ENCODE measurements at places on chromosomes 5 and 9.
A peak's percentile ranks its signal among the peaks of the same experiment; 100 is the strongest.

DNA sequence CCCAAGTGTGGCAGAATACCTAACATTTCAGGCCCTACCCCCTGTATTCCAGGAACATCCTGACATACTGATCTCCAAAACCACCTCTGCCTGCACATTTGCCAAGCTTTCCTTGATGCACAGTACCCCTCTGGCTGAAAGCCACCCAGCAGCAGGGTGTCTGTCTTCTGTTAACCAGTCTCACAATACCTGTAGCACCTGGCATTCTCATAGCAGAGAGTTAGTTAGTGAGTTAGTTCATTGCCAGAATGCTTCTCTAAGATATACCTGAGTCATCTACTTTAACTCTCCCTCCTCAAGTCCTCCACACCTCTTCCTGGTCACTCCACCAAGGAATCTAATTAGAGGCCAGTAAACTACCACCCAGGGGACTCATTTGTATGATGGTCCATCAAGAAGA, 46.1 kb upstream of the IL7R start:
- no peak for DNase-seq

DNA sequence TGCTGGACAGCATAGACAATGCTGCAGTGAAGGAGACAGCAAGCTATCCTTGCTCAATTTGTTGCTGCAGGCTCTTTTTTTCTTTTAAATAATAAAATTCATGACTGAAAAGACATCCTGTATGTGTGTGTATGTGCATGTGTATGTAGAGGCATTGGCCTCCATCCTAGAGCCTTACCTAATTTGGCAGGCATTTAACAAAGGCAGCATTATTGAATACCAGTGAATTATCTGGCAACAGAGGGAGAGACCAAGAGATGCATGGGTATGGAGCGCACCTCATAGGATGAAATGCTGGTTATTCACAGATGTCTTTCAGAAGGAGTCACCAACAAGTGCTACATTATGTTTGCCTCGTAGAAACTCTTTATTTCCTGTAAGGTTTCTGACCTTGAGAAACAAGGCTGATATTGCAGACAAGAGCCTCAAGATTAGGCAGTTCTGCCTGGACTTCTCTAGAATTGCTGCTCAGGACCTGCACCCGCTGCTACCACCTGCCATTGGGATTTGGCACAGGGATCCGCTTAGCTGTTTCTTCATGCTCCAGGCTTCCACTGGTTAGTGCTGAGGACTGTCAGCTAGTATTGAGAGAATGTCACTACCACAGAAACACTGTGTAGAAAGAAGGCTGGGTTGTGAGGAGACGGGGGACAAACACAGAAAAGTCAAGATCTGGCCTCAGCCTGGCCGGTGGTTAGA, 247.7 kb upstream of the RFX3 start:
- no peak for DNase-seq

GRCh38 chr9:36566813-36567221, 5.9 kb upstream of the MELK start:
- peak; percentile 53 for DNase-seq

- no peak for DNase-seq
Observed at GRCh38 chr5:33153831-33154230, 286.9 kb upstream of the TARS1 start.

GRCh38 chr5:38329132-38329715, 70.9 kb downstream of the EGFLAM start:
- DNase-seq: peak; percentile 6

GRCh38 chr5:577800-578199, 34.3 kb upstream of the CEP72 start:
- DNase-seq: no peak

GRCh38 chr9:70444904-70445303, 30.4 kb upstream of the KLF9 start:
- DNase-seq: no peak

DNA sequence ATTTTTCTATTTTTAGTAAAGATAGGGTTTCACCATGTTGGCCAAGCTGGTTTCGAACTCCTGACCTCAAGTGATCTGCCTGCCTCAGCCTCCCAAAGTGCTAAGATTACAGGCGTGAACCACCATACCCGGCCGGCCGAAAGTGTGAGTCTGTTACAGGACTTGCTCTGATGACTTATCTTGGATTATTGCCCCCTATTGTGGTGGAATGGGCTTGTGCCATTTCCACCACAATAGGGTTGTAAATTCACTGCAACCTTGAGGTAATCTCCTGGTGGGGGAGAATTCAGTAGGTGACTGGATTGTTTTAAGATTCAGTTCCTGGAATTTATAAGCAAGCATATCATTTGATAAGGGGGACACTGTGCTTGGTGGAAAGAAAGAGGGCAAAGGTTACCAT, 15.0 kb upstream of the HMGCR start:
- DNase-seq: no peak

- no peak for DNase-seq
Observed at GRCh38 chr5:143204474-143205246, 198.8 kb downstream of the NR3C1 start.

DNA sequence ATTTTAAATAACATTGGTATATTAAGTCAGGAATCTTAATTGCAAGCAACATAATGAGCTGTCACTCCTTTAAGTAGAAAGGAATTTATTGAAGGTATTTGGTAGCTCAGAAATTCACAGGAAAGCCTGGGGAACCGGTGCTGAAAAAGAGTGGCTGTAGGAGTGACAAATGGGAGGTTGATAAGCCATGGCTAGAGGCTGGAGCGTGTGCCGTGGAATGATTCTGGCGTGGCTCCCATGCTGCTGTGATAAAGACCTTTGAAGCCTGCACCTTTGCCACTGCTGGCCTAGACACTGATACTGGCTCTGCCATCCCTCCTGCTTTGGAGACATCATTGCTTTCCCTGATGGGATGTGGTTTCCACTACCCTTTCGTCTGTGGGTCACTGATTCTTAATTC, 65.7 kb upstream of the ATG10 start:
- no peak for DNase-seq

- peak; percentile 87 for DNase-seq
Observed at GRCh38 chr9:135499326-135500070, 984 bp upstream of the MRPS2 start.

DNA sequence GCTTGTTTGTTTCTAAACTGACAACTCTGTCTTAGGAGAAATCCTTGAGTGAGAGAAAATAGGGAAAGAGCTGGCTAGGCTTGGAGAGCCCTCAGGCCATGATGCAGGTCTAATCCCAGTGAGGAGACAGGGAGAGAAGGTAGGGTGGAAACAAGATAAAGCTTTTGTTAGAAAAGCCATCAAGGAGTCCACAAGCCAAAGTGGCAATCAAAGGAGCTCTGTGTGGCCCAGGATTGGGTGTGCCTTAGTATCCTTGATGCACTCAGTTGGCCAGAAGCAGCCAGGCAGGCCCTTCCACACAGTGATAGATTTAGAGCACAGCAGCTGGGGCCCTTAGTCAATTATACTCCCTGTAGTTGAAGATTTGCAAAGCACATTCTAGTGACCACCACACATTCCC, 73.9 kb downstream of the ALDH7A1 start:
- DNase-seq: no peak

- no peak for DNase-seq
Observed at GRCh38 chr9:109721001-109721400, 59.0 kb upstream of the PALM2AKAP2 start.

DNA sequence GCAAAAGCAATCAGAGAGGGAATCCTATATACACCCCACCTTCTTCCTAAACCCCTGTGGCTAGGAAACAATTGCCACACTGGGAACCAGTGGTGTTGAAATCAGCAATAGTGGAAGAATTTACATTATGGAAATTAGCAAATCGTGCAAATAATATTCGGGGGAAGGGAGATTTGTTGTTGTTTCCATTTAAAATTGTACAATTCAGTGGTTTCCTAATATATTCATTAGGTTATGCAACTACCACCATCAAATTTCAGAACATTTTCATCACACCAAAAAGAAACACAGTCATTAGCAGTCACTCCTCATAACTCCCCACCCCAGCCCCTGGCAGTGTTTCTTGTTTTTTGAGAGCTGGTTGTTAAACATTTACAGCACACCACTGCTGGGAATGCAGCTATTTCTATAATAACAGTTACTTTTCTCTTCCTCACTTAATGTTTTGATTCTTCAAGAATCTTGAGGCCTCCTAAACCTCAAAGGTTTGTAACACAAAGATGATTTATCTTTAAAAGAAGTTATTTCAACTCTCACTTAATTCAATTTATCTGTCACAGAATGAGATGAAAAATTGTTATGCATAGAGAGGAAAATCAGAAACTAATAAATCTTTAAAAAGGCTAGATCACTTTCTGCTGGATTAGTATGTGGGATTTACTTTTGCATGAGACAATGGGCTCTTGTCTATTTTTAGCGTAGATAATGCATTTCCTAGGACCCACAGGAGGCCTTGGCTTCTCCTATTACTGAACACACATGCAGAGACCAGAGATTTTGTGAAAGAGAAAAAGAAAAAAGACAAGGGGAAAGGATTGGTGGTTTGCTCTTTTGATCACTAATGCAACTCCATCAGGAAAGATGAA, 91.8 kb upstream of the DAPK1 start:
- DNase-seq: no peak

DNA sequence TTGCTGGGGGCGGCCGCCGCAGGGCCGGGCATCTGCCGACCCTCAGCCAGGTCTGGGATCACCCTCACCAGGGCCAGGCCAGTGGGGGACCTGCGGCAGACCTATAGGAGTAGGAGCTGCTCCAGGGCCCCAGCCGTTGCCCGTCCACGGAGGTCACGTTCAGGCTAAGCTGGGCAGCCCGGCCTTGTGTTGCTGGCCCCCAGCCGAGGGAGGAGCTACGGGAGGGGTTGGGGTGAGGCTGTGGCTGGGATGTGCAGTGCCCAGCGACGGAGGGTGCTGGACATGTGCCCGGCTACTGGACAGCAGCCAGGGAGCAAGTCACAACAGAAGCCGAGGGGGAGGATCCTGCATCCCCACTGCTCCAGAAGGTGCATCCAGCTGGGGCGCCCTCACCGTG, 39.6 kb upstream of the SLC6A19 start:
- DNase-seq: peak; percentile 63

DNA sequence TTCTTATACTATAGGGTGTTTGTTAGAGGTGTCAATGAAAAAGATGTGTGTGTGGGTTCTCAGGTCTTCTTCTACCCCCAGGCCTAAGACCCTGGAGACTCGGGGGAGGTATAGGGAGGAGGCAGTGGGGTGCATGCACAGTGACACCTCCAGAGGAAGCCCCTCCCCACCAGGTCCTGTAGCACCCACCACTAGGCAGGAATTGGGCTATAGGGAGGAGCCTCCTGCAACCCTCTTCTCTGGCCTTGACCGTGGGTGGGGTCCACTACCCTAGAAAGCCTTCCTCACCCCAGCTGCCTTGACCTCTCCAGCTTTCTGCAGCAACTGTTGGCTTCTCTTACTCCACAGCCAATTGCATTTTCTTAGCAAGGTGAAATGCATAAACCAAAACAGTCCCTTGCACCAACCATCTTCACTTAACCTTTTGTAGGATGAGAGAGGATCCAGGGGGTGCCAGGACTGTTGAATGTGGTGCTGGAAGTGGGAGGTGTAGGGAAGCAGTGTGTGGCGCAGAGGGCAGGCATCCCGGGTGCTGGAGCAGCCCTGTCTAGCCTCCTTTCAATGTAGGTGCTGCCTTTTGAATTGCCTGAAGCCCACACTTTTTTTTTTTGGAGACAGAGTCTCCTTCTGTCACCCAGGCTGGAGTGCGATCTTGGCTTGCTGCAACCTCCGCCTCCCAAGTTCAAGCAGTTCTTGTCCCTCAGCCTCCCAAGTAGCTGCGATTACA, 128.5 kb downstream of the RGS3 start:
- DNase-seq: no peak

DNA sequence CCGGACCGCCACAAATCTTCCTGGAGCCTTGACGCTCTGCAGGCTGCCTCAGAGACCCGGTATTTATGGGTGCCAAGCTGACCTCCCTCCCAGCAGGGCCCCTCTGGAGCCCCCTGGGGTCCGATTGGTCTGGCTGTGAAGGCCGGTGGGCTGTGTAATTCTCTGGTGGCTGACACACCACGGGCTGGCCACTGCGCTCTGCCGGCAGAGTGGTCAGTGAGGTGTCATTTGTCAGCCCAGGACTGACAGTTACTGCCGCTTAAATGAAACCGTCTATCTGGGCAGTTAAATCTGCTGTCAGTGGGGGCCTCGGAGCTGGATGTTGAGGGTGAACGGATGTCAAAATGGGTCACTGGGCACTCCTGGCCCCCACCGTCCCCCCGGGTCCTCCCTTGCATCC, 10.7 kb downstream of the NR5A1 start:
- DNase-seq: no peak

DNA sequence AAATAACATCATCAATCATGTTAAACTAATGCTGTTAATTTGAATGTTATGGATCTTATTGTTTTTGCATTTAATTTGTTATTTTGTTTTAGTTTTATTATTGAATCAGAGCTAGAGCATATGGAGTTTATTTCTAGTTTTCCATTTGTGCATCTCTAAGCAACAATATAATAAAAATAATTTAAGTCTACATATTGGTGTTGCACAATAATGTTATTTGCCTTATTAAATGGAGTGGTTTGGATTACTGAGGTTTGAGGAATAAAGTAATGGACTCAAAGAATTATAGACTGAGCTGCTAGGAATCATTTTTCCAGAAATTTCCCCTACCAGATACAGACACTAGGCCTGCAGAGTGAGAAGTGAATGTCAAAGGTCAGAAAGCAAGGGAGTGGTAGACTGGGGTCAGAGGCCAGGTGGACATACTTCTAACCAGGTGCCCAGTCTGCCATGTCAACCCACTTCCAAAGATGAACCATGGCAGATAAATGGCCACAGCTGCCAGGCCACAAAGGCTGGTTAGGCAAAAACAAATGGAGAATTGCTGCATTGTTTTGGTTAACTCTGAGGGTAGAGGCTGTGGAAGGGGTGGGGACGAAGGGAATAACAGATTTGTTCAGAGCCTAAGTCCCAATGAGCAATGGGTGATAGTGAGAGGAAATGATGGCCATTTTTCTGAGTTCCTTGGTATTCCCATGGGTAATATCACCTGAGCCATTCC, 113.1 kb downstream of the FBXL7 start:
- DNase-seq: no peak

GRCh38 chr9:19286634-19287188, 56.2 kb downstream of the DENND4C start:
- no peak for DNase-seq

DNA sequence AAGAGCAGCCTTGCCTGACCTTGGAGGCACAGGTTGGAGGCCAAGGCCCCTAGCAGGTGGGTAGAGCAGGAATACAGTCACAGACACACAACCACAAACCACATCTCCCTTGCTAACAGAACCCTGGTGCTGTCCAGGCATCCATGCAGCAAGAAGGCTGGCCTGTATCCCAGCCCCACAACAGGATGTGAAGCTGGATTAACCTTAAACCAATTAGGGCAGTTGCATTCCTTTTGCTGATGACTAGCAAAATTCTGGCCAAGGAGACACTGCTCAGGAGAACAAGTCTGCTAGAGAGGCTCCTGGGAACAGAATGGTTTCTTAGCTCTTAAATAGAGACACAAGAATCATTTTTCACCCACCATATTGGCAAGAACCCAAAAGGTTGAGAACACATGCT, 97.8 kb downstream of the C5orf15 start:
- DNase-seq: no peak

- no peak for DNase-seq
Observed at GRCh38 chr9:96031366-96031824, 155.9 kb downstream of the ERCC6L2 start.

All from SW480 (cell line).